ENCODE measurements at places on chromosomes 7 and 10.

GRCh38 chr7:132604121-132604520 lies 27.9 kb upstream of the PLXNA4 start:
- no peak for DNase-seq

GRCh38 chr7:45055594-45056219 lies 33.1 kb downstream of the NACAD start:
- DNase-seq = no peak

DNA sequence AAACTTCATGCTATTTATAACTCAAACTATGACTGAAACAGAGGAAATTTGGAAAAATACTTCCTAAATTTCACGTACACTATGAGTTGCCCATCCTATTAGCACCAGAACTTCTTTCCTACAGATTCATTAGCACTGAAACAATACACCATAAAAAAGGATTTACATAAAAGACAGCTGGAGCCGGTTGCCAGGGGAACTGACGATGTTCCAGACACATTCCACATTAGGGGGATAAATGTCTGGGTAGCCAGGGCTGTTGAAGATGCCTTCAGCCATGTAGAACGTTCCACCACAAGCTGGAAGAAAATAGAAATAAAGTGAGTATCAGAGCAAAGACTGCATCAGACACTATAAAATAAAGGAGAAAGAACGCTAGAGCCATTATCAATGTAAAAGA lies 129.8 kb upstream of the RSU1 start:
- no peak for DNase-seq

DNA sequence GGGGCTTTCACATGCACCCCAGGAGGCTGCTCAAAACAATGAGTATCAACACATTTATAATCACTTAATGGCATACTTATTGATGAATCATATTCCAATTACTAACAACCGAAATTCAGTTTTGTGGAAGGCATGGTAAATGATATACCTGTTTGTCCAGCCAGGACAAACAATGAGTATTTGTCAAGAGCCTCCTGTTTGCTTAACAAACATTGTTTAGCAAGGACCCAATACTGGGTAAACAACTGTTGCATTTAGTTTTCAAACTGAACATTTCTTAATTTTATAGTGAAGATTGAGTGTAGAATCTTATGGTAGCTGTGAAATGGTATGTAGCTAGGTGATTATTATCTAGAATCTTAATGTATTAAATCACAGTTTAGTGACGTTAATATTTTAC lies 473.7 kb downstream of the ATRNL1 start:
- no peak for DNase-seq

GRCh38 chr10:17073725-17074540 lies 55.7 kb downstream of the CUBN start:
- DNase-seq = no peak

DNA sequence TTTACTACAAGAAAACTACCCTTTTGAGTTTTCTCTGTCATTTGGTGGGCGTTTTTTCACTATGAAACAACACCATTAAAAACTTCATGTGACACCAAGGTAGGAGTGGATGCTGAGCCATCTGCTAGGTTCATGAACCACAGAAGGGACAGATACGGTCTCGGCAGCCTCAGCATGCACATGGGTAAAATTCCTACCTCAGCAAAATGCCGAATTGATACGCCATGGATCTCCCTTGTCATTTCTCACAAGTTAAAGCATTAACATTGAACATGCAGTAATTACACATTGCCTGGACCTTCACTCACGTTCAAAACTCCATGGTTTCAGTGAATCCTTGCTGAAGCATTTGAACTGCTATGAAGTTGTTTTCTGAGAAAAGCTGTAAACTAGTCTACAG lies 121.5 kb upstream of the EGR2 start:
- DNase-seq = no peak

GRCh38 chr10:21953585-21954057 lies 49.9 kb downstream of the DNAJC1 start:
- DNase-seq = no peak

GRCh38 chr7:38369816-38370493 lies 96.5 kb upstream of the TARP start:
- peak; percentile 40 for DNase-seq

GRCh38 chr7:4809666-4810065 lies 34.2 kb downstream of the AP5Z1 start:
- DNase-seq = no peak

DNA sequence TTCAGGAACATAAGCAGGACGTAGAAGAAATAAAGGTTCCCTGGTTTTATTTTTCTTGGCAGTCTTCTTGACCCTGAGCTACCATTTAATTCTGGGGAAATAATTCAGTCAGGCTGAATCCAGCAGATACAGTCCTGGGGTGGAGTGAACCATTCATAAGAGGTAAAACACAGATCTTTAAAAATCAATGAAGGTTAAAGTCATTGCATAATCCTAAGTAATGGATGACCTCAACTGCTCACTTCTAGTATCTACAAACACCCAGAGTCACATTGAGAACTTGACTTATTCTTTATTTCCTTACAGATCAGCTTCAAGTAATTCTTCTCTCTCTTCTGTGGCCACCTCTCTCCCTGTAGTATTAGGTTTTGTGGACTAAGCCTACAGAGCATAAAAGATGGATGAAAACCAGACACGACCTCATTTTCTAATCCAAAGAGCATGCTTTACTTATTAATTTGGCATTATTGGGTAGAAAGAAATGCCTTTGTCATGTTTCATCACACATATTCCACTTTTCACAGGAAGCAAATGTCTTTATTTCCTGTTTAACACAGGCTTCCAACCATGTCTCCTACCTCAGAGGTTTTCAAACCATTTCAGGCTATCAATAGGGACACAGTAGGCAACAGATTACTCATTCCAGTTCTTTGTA lies 182.3 kb upstream of the IMMP2L start:
- DNase-seq = no peak

- peak; percentile 48 for DNase-seq
Observed at GRCh38 chr7:73738220-73738611, 386 bp downstream of the ABHD11 start.

Measured in activated T-helper 1 cell treated with anti-CD3 and anti-CD28 coated beads, Interleukin-2, amount 50 U/mL, for 16 hours (primary cell).